ENCODE measurements at places on chromosomes 1 and 21. TPM values are rescaled to one million over a fixed set of nuclear protein-coding genes. Genes with fewer than 3 reads are reported as not detected.
A peak's percentile ranks its signal among the peaks of the same experiment; 100 is the strongest.

DNA sequence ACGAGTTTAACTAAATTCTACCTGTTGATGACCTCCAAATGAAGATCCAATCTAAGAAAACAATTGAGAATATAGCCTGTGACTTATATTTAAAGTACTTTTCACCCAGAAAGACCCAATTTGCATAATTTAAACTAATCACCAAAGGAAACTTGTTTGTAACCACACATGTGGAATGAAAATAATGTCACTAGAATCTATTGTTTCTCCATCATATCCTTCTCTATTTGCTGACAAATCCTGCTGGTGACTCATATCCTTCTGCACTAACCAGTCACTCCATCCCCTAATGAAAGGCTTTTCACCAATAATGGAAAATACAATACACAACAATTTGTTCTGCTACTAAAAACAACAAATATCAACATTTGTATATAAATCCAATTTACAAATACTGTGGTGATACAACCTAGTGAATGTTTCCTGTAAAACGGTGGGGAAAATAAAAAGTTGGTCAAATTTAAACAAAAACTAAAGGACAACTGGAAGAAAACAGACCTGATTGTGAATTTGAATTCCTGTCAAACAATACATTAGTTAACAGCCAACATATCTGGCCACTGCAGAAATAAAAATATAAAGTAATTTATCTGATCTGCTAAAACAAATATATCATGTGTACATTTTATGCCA is 6.5 kb downstream of the PTP4A2 start:
- H3K4me1 ChIP-seq = peaks cover 6% of the 10 kb centered on the region
- H3K27me3 ChIP-seq = no peaks in the 10 kb centered on the region
- peak overlapping the region; percentile 97 for H3K27ac ChIP-seq
- no peak overlapping the region for H3K4me3 ChIP-seq
- DNase-seq = no peak
- no peaks in the 10 kb centered on the region for H3K36me3 ChIP-seq

GRCh38 chr1:89687254-89687653 is 54.3 kb downstream of the LRRC8C start:
- no peak for DNase-seq
- H3K27me3 ChIP-seq = no peaks in the 10 kb centered on the region
- H3K36me3 ChIP-seq = no peaks in the 10 kb centered on the region

The NCMAP gene
- total RNA-seq = 0.98 TPM

DNA sequence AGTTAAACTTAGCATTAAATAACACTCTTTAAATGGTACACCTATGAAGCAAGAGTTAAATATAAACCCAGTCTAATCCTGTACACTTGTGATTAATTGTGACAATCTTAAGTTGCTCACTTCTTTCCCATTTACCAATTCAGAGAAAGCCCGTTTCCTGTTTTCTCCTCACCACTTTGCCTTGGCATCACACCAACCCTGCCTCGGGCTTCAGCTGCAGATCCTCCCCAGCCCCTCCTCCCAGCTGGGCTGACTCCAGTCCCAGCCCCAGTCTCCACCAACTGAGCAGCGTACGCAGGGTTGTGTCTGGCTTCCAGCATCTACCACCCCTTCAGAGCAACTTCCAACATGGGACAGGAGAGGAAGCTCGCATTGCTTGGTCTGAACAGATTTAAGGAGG is 4.1 kb downstream of the PYCR2 start:
- H3K4me3 ChIP-seq = no peak overlapping the region
- peaks cover 19% of the 10 kb centered on the region for H3K4me1 ChIP-seq
- DNase-seq = peak; percentile 67
- peak overlapping the region; percentile 38 for H3K27ac ChIP-seq
- H3K36me3 ChIP-seq = no peaks in the 10 kb centered on the region

DNA sequence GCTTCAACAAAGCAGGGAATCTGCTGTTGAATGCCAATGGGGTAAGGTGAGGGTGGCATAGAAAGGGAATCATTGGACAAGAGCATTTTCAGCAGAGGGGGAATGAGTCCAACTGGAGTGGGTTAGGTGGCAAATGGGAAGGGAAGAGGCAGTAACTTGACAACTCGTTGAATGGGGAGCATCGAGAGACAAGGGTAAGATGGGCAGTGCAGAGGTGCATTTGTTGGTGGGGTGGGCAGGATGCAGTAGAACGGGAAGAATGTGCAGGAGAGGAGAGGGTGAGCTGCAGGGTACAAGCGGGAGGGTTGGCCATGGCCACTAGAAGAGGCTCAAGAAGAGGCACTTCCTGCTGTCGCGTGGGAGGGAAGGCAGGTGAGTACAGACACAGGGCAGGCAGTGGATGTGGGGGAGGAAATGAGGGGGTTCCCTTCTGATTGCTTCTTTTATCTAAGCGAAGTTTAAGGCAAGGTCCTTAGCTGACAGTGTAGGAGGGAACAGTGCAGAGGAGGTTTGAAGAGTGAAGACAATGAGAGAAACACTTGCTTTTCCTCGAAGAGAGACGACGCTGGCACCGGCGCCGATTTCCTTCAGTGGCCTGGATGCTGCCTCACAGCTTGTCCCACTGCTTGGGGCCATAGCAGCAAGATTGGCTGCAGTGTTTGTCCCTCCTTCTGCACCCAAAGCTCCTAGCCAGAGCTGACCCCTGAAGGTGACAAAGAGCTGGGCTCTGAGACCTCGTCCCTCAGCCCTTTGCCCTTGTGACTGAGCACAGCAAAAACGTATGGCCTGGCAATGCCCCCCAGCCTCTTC is 3.2 kb upstream of the IKBKE start:
- no peak overlapping the region for H3K27ac ChIP-seq
- no peak overlapping the region for H3K4me3 ChIP-seq
- no peaks in the 10 kb centered on the region for H3K27me3 ChIP-seq
- peaks cover 9% of the 10 kb centered on the region for H3K4me1 ChIP-seq

The LRRC38 gene
- total RNA-seq = 0.15 TPM

The GLIS1 gene
- 0.16 TPM for total RNA-seq

GRCh38 chr1:172269084-172269483 is 151.4 kb upstream of the C1orf105 start:
- no peak for DNase-seq
- no peaks in the 10 kb centered on the region for H3K27me3 ChIP-seq
- H3K4me1 ChIP-seq = no peaks in the 10 kb centered on the region
- H3K27ac ChIP-seq = peak overlapping the region; percentile 4
- no peaks in the 10 kb centered on the region for H3K36me3 ChIP-seq

GRCh38 chr1:178311164-178311563 is 185.6 kb downstream of the CLEC20A start:
- H3K27me3 ChIP-seq = no peaks in the 10 kb centered on the region
- H3K4me3 ChIP-seq = no peak overlapping the region
- H3K27ac ChIP-seq = no peak overlapping the region
- no peaks in the 10 kb centered on the region for H3K36me3 ChIP-seq
- peaks cover 4% of the 10 kb centered on the region for H3K4me1 ChIP-seq
